ENCODE measurements at places on chromosomes 13 and 19.

GRCh38 chr13:20801707-20802106 is 27.9 kb upstream of the EEF1AKMT1 start:
- no peak for DNase-seq

DNA sequence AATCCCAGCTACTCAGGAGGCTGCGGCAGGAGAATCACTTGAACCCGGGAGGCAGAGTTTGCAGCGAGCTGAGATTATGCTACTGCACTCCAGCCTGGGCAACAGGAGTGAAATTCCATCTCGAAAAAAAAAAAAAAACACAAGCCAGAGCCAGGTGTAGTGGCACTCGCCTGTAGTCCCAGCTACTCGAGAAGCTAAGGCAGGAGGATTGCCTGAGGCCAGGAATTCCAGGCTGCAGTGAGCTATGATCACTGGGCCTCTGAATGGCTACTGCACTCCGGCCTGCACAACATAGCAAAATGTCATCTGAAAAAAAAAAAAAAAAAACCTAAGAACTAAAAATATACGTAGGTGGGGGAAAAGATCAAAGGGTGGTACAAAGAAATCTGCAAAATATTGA is 19.4 kb downstream of the EPS15L1 start:
- no peak for DNase-seq

DNA sequence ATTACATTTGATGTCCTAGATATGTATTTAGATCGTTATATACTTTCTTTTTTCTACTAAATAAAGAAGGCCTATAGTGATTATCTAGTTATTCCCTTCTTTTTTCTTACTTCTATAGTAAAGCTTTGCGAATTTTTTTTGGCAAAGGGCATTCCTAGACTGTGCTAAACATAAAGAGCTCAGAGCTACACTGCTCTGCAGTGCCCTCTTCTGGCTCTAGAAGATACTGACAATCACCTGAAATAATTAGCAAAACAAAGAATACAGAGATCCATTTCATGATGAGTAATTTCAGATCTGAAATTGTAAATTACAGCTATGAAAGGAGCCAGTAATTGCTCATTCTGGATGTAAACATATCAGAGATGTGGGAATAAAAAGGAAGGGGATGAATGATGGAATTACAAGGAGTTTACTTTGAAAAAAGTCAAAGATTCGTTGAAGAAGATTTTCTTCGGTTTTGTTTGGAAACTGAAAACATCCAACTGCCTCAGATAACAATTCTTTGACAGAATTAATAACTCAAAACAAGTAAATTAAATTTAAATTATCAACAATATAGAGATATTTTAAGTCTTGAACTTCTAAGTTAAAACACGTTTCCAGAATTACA is 288.5 kb downstream of the NALCN start:
- no peak for DNase-seq

DNA sequence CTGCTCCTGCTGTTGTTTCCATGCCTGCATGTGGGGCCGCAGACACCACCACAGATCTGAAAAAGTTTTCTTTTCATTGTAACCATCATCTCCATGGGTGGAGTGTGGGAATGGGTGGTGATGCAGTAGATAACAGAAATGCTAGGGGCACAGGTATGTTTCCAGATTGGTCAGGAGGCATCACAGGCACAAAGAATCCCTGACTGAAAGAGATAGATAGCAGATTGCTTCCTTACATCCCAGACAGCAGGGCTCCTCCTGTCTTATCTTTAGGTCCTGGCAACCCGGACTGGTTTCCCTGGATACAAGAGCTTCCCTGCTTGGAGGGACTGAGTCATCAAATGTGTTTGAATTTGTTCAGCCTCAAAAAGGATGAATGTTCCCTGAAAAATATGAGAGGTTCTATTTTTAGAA is 1937.6 kb downstream of the PCDH9 start:
- DNase-seq = peak; percentile 4

DNA sequence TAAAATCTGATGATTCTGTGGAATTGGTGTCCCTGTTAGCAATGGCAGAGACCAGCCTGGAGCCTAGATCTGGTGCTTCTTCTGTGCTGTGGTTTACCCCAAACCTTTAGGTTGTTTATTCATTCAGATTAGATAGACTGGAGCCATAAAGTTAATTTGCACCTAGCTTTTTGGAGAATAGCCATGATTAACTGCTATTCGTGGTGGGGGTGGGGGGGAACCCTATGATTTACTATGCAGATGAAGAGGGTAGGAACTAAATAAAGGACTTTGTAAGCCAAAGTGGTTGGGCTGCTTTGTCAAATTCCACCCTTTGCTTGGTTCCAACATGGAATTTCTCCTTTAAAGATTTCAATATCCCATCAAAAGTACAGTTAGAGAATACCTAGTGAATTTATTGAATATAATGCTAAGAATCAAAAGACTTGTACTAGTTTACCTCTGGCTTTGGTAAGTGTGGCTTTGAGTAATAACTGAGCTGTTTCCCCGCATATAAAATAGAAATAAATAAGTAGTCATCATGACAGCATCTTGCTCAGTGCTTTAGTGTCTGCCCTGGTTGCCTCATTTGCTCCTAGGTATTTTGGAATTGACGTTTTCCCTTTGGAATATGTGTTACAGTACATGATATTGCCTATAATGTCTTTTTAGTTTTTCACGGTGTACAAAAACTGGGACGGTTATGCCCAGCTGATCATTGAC is 27.6 kb downstream of the SKA3 start:
- no peak for DNase-seq

DNA sequence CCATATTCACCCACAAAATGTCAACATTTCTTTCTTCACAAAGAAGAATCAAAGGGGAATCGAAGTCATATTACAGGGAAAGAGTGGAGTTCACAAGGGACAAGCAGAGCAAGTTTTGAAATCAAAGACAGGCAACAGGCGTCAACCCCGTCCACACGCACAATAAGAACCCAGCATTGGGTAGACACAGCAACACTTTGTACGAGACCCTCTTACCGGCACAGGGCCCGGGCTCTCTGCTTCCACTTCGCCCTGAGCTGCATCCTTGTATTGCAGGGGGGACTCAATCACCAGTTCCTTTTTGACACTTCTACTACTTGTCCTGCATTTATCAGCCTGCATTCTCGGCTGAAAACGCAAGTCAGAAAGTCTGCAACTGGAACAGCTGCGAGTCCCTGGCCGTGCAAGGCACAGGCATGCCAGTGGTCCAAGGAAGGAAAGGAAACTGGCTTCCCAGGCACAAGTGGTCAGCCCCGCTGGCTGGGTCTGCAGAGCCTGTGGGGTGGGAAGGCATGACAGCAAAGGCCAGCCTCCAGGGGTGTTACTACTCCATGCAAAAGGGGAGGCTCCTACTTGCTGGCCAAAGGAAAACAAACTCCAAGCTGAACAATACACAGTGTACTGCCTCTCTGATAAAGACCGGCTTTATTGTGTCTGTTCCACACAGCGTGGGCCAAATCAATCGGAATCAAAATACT is at the start of gene DOCK9:
Gene DOCK9, minus strand, starts transcription at position 497 of the 698 bp plus-strand sequence. Its CDS starts 155 bp downstream, at position 342.
- no peak for DNase-seq

GRCh38 chr13:40697711-40698110 is 31.3 kb upstream of the FOXO1 start:
- no peak for DNase-seq

DNA sequence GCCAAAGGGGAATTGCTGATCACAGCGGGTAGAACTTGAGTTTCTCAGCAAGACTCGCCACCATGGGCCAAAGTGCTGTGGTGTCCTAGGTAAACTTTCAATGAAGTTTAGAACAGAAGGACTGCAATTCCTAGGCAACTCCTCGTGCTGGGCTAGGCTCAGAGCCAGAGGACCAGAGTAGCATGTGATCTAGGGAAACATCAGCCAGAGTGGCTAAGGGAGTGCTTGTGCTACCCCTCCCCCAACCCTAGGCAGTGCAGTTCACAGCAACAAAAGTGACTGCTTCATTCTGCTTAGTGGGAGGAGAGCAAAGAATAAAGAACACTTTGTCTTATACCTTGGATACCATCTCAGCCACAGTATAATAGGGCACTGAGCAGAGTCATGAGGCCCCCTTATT is 1658.6 kb upstream of the MIR17HG start:
- DNase-seq = no peak

DNA sequence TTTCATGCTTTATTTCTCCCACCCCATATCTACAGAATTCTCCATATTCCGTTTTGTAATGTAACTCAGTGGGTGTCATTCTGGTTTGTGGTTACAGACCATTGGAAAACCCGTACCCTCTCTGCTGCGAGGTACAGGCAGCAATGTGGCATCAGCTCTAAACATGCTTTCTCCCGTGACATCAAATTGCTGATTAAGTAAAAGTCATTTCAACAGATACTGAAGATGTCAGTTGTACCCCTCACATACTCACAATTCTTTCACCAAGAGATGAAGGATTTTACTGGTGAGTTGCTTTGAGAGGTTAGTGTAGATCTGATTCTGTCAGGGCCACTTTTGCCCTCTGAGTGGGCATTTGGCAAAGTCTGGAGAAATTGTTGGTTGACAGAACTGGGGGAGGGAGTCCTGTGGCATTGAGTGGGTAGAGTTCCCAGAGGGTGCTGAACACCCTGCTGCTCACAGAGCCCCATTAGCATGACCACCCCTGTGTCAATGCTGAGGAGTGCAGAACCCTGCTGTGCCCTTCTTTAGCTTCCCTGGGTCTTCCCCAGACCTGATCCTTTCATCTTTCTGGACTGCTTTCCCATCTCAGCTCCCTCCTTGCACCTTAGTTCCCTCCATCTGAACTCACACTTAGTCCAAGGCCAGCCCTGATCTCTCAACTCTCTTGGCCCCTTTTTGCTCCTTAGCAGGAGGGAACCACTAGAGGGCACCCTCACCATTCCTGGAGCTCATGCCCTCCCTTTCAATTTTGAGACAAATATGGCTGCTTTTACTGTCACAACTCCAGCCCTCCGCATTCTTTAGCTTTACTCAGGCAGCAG is 39.9 kb upstream of the CEACAM8 start:
- DNase-seq = peak; percentile 50

DNA sequence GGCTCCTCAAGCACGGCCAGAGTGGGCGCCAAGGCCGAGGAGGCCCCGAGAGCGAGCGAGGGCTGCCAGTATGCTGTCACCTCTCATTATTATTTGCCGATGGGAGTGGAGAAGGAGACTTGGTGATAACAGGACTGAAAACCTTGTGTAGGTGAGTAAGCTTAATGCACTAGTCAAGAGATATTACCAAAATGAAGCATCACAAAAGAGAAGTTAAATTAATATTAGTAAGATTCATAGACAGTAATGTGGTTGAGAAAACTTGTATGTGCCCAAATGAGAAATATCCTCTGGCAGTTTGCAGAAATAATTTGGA is 204.5 kb upstream of the SLITRK1 start:
- DNase-seq = no peak

- no peak for DNase-seq
Observed at GRCh38 chr13:24528816-24529398, 16.3 kb upstream of the PARP4 start.

DNA sequence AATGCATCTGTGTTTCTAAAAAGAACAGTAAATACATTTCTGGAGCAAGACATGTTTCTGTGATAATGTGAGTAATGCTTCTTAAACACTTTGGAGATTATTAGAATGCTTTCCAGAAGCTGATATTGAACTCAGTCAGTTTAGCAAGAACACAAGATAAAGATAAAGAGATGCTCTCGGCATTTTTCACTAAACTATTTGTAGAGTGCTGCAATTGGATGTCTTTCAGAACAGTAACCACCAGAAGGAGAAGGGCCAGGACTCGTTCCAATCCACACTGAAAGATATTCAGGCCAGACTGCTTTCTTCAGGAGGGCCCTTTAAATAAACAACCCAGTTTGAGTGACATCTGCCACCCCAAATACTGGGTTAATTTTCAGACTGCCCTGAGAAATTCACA is 456.0 kb downstream of the TBC1D4 start:
- DNase-seq = no peak

- DNase-seq = no peak
Observed at GRCh38 chr13:99296398-99296797, 10.8 kb downstream of the GPR183 start.

DNA sequence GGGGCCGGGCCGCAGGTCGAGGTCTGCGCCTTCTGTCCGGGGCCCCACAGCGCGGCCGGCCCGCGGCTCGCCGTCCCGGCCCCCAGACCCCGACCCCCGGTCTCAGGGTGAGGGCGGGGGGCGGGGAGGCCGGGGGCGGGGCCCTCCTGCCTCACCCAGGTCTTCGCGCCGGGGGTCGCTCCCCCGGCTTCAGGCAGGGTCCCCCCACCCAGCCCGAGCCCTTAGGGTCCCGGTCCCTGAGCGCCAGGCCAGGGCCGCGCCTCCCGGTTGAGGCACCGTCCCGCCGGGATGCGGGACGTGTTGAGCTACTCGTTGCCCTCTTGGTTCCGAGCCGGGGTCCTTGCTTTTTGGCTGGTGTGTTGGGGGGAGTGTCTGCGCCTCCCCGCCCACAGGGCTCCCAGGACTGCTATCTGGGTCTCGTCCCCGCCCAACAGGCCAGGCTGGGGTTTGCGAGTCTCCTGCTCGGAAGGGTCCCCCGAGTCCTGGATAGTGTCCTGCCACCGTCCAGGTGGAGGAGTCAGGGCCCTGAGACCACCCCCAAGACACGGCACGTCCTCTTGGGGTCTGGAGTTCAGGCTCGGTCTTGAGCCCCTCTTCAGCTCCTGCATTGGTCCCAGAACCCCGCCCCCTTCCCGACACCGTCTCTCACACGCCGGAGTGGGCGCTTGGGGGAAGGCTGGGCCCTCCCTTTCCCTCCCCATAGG is 452 bp downstream of the PIAS4 start:
- DNase-seq = no peak

GRCh38 chr13:79679334-79679733 is 198.4 kb downstream of the NDFIP2 start:
- DNase-seq = no peak

- no peak for DNase-seq
Observed at GRCh38 chr19:17575871-17576757, 20.7 kb downstream of the COLGALT1 start.

GRCh38 chr19:38229585-38230073 is 5.6 kb upstream of the DPF1 start:
- DNase-seq = no peak

DNA sequence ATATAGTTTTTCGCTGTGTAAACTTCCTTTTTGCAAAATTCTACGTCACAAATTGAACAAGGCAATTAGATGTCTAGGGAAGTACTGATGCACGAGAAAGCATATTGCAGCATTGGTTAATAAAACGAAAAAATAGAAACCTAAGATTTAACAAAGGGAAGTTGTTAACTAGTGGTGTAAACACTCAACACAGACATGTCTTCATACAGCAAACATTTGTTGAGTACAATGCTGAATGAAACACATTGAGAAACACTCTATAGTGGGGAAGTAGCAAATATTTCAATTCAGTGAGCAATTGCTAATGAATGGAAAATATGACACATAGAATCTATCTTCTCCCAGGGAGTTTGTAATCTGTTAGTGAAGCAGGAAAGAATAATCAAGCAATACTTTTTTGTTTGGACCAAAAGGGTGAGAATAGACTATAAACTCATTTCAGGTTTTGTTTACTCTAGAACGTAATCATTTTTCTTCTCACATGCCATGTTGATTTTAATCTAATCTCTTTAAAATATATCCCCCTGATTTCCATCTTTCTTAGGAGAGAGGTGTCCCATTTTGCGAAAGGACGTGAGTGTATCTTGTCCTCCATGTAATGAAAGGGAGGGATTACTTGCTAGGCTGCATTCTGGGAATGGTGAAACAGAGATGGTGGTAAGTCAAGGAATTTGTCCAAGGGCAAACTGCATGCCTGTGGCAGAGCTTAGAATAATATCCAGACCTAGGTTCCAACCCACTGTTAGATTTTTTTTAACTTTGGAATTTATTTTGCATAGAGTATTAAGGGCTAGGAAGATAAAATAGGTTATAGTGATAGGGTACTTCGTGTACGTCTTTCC is 1.7 kb upstream of the ANKRD10 start:
- DNase-seq = no peak

- no peak for DNase-seq
Observed at GRCh38 chr13:39599842-39600241, 3.2 kb downstream of the LHFPL6 start.

- DNase-seq = peak; percentile 58
Observed at GRCh38 chr19:33771384-33772101, 25.1 kb upstream of the KCTD15 start.
